Activated T-helper 1 cell treated with anti-CD3 and anti-CD28 coated beads, Interleukin-2, amount 50 U/mL, for 16 hours (primary cell): ENCODE measurements at places on chromosomes 5 and 9.

DNA sequence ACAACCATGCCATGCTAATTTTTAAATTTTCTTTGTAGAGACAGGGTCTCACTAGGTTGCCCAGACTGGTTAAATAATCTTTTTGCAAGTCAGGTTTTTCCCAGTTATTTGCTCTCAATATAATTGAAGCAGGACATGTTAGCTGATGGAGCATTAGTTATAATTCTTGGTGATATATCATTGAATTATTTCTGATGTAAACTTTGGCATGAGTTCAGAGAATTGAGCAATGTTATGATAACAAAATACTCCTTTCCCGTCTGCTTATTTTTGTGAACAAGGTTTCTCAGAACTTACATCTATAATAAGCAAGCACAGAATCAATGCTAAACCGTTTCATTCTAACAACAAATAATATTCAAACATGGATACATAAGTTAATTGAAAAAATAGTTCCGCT, 37.8 kb downstream of the BHMT start:
- DNase-seq = no peak

- no peak for DNase-seq
Measured at GRCh38 chr9:118640836-118641560, 728.2 kb downstream of the BRINP1 start.

DNA sequence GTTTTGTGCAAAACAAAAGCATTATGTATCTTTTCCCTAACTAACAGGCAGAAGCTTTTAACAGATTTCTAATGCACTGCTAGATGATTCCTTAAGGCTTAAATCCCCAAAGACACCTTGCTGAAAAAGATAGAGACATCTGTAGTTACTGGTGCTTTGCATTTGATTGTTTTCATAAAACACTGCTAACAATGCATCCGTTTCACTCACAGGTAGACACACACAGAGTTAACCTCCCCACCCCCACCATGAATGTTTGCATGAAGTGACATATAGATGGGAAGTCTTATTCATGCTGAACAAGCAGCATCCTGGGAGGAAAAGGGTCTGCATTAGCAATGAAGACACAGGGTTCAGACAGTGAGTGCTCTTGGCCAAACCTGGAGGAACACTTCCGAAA, 100.9 kb downstream of the ASTN2 start:
- DNase-seq = no peak

DNA sequence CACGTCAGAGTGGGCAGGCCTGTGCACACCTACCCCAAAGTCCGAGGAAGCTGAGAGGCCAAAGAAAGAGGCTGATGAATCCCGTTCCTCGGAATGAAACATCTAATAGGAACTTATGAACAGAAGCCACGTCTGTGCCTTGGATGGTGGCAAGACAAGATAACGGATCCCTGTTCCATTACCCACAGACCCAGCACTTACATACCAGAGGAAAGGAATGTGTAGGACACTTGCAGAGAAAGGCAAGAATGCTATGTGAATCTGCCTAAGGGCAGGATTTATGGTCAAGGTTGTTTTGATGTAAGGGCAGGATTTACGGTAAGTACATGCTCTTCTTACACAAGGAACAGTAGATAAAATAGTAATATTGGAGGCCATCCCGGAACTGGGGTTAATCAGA, 93.2 kb downstream of the WDR41 start:
- DNase-seq = no peak

DNA sequence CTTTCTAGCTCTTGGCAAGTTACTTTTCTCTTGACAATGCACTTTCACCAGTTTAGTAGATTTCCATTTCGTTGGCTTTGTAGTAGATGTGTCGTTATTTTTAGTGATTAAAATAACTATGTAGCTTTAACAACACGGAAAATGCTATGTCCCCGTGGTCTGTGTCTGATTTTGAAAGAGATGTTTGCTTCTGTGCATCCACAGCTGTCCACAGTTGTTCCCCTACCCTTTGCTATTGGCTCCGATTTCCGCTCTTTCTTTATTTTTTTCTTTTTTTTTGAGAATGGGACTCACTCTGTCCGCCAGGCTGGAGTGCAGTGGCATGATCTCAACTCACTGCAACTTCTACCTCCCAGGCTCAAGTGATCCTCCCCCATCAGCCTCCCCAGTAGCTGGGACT, 533.9 kb downstream of the IRX1 start:
- no peak for DNase-seq

- DNase-seq = no peak
Measured at GRCh38 chr5:17381932-17382331, 116.1 kb upstream of the TAF11L2 start.

GRCh38 chr5:659496-660263, 33.5 kb downstream of the TPPP start:
- no peak for DNase-seq

GRCh38 chr9:134420974-134421432, 94.7 kb downstream of the RXRA start:
- no peak for DNase-seq

DNA sequence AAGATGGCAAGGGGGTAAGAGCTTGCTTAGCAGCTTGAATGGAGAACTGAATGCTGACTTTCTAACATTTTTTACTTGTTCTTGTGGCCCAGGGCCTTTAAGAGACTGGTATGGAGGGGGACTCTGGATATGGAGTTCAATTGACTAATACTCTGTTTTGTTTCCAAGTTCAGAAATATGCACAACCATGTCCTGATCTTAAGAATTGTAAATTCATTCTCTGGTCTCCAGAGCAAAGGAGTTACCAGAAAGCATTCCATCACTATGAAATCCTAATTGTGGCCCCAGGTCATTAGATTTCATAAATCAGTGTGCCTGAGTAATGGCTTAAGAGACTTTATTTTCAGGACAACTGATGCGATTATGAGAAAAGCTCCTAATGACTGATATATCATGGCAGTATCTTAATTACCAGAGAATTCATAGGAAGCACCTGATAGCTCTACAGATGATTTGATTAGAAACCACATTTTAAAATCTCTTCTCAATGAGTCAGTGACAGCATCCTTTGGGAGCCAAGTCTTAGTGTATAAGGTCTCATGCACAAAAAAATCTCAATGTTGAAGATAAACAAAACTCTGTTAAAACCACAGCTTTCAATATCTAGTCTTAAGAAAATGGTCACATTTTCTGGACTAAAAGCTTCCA, 613.6 kb upstream of the KLF4 start:
- DNase-seq = no peak

DNA sequence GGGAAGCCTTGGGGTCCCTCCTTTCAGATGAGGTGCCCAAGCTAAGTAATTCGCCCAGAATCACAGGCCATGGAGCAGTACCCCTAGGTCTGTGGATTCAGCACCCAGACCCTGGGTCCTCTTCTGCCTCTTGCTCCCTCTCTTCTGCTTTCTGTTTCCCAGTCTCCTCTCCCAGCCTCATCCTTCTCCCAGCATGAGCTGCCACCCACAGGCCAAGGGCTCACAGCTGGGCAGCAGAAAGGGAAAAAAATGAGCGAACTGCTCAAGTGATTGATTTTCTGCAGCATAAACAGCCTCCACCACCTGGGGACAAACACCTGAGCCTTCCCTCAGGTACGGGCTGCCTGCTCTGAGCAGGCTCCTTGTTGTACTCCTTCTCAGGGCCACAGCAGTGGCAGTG, 113.9 kb upstream of the SAP30L start:
- no peak for DNase-seq

GRCh38 chr5:28374492-28374967, 1336.1 kb upstream of the CDH9 start:
- no peak for DNase-seq

DNA sequence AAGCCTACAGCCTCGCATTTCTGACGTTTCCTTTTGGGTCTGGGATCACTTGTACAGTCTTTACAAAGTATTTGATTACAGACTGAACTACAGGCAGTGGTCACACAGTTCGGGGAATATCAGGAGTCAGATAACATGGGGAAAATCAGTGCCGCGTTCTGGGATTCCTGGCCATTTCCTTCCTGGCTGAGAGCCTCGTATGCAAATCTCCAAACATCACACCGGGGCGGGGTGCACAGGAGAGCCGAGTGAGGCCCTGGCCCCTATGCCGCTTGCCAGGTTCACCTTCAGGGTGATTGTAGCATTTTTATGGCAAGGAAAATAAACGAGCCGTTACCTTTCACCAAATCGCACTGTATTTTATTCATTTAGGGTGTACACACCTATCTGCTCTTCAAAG, 29.6 kb upstream of the SLC9A3 start:
- no peak for DNase-seq

DNA sequence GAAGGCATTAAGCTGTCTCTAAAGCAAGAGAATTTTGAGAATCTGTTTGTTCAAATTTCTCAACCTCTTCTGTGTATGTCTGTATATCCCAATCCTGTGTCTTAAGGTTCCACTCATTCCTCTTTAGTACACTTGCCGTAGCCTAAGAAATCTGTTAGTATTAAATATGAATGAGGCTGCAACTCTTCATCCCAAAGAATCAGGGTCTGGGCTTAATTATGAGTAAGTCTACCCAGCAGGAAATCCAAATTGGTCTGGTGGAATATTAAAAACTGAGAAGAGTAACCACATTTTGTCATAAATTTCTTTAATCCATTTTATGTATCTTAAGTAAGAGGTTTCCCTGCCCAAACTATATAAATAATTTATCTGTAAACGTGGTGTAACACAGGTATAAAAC, 1171.2 kb downstream of the CDH12 start:
- DNase-seq = no peak

DNA sequence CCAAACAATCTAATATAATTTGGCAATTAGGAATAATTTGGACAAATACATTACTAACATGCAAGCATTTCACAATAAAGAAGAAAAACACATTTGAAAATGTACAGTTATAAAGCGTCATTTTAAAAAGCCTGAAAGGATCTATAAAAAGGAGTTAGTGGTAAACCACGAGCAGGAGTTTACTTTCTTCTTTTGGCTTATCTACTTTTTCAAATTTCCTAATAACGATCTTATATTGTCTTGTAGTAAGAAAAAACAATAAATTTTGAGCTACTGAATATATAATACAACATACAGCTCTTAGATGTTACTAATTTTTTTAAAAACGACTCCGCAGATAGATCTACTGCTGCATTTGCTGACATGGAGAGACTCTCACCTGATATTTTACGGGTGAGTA, 79.9 kb downstream of the SMIM23 start:
- DNase-seq = no peak

- DNase-seq = no peak
Measured at GRCh38 chr9:134026581-134026980, 1.3 kb downstream of the BRD3OS start.

GRCh38 chr5:178150977-178151734, 2.5 kb downstream of the NHP2 start:
- DNase-seq = no peak

GRCh38 chr5:148746826-148747535, 79.4 kb upstream of the ADRB2 start:
- DNase-seq = no peak

DNA sequence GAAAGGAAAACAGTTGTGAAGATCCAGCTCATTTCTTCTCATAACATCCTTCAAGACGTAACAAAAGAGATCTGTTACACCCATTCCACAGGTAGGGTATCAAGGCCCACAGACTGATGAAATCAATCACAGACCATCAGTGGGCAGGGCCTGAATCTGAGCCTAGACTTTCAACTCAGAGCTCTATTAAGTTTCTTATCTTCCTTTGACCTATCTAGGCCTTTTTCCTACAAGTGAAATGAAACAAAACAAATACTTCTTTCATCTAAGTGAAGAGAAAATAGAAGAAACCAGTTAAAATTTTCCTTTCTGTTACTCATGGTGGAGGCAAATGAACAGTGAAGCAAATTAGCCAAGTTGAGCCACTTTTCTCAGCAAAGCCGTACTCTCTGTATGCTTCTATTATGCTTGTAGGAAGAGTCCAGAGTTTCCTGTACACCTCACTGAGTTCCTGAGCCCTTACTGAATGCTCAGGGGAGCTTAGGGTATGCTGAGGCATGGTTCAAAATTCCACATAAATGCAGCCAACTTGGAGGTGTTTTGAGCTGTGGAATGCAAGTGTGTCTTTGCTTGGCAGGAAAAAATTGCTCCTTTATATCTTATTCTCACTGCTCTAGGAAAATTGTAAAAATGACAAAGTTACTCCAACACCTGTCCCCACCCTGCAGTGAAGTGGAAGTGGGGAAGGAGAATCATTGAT, 91.9 kb downstream of the FEM1C start:
- no peak for DNase-seq

- no peak for DNase-seq
Measured at GRCh38 chr5:75601996-75602395, 9.3 kb upstream of the ANKDD1B start.

DNA sequence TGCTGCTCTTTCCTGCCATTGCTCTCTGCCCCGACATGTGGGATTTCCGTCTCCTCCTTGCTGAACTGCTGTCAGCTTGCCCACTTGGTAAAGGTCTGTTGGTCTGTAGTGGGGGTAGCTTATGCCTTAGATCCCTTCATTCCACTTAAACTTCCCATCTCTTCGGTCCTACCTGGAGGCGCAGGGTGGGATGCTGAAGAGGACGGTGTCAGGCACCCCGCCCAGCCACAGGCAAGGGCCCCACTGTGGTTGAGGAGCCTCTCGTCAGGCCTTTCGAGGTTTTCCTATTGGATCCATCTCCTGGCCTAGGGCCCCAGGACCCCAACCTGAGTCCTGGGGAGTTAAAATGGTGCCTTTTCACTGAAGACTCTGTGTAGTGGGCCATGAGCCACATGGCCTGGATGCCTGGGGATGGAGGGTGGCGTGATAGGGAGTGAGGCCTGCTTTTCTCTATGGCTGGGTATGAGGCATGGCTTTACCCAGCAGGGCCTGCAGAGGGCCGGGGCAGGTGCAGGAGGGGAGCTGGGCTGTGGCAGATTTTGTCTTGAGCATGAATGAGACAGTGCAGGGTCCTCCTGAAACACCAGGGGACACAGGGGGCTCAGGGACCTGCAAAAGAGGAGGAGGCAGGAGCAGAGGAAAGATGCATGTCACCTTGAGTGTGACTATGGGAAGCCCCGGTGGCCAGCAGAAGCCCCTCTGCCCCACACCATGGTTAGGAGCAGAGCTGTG, 25.8 kb upstream of the RNF130 start:
- no peak for DNase-seq

DNA sequence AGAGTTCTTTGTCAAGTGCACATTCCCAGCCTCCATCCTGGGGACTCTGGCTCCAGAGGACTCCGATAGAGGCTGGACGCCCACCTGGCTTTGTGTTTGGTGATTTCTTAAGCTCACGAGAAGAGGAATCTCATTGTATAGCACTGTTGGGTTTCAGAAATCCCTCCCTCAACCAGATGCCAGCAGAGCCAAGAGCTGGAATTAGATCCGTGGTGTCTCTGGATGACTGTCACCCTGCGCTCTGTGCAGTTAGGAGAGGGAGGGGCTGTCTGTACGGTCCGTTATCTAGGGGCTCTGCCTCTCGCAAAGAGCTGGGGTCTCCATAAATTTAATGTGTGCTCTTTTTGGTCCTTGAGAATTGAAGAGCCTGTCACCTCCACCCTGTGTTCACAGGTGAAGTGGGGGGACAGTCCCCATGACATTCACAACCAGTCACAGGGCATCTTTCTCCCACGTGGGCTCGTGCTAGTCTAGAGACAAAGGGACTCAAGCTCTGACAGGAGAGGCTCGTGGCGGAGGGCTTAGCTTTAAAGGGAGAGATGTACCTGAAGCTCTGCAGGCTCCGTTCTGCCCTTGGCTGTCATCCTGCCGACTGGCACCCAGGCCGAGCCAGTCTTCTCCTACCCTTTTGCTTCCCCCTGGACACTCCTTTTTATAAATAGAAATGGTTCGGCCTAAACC, 41.4 kb downstream of the FAM78A start:
- no peak for DNase-seq

- DNase-seq = no peak
Measured at GRCh38 chr5:72040513-72040912, 66.8 kb upstream of the MAP1B start.
